Aorta (tissue), 5 donors: ENCODE measurements at places on chromosomes 1 and 21.
A peak's percentile ranks its signal among the peaks of the same experiment; 100 is the strongest.

DNA sequence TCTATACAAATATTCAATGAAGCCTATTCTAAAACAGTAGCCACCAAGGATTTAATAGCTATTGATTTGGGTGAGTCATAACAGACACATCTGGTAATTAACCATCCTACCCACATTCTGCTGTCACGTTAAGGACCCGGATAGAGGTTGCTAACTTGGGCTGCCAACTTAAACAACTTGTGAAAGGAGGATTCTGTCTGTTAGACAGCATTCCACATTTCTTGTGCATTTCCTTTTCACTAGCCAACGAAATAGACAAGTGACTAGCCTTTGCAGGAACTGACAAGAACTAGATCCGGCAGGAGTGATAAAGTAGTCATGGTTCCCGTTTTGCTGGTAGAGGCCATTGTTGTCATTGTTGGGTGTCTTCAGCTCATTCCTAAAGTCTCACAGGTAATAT lies 9.5 kb downstream of the DSCAM start:
- DNase-seq = no peak

- no peak for DNase-seq
Measured at GRCh38 chr1:92482665-92483609, 3.8 kb downstream of the GFI1 start.

- DNase-seq = no peak
Measured at GRCh38 chr21:15706696-15707095, 23.1 kb upstream of the USP25 start.

GRCh38 chr1:23598424-23598823 lies 39.1 kb upstream of the ID3 start:
- no peak for DNase-seq

- no peak for DNase-seq
Measured at GRCh38 chr1:77950873-77951272, 28.0 kb downstream of the FUBP1 start.

DNA sequence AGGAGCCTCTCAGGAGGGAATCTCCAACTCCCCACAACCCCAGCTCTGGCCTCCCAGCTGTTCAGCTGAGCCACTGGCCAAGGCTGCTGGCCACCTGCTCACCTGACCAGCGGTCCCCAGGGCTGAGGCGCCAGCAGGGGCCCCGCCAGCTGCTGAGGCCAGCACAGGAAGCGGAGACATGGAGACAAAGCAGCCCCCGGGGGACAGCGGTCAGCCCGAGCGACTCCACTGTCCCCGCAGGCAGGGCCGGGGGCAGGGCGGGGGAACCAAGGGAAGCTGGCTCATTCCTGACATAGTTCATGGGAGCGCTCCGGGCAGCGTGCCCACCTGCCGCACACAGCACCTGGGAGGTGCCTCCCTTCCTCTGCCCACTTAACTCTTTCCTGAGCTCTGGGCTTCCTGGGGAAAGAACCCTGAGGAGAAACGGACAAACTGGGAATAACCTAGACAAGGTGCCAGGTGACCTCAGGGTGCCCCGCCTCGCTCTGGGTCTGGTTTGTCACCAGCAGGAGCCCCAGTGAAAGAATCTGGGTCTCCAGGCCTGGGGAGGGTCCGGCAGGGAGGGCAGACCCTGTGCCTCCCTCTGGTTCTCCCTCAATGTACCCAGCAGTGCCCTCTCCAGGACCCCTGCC lies 10.7 kb downstream of the EPHA2 start:
- peak; percentile 92 for DNase-seq

DNA sequence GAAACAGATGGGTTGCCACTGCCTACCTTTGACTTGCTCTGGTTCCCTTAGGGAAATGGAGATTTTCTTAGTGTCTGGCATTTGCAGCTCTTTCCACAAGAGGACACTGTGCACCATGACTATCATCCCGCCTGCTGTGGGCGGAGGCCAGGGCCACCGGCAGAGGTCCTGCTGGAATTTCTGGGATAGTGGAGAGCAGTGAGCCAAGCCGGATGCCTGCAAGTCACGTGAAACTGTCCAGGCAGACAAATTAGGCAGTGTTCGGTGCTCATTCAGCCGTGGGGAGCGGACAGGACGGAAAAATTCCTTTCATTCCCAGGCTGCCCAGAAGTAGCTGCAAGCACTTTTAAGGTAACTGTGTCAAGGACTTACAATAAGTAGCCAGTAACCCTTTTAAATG lies 43.4 kb downstream of the IGSF5 start:
- peak; percentile 90 for DNase-seq
